ENCODE measurements at places on chromosomes 7 and 10.

GRCh38 chr7:101632641-101633040, 3.5 kb upstream of the MYL10 start:
- DNase-seq: no peak

GRCh38 chr7:129804111-129804889, 148.5 kb downstream of the UBE2H start:
- DNase-seq: no peak

GRCh38 chr10:79025199-79025832, 43.5 kb upstream of the ZMIZ1 start:
- DNase-seq: no peak

- peak; percentile 90 for DNase-seq
These were observed 26.7 kb upstream of the ABLIM1 start for GRCh38 chr10:114684822-114685209.

- DNase-seq: no peak
These were observed 138.9 kb downstream of the ADK start for GRCh38 chr10:74289951-74290350.

GRCh38 chr7:39324139-39324760, 242.0 kb upstream of the YAE1 start:
- no peak for DNase-seq

- DNase-seq: no peak
These were observed 63.3 kb downstream of the NOC3L start for GRCh38 chr10:94299417-94299816.

- no peak for DNase-seq
These were observed 183.6 kb downstream of the TCF7L2 start for GRCh38 chr10:113133497-113134115.
